ENCODE measurements at places on chromosomes 4 and X.

GRCh38 chr4:104524591-104524990 lies 29.9 kb upstream of the CXXC4 start:
- no peak for DNase-seq

DNA sequence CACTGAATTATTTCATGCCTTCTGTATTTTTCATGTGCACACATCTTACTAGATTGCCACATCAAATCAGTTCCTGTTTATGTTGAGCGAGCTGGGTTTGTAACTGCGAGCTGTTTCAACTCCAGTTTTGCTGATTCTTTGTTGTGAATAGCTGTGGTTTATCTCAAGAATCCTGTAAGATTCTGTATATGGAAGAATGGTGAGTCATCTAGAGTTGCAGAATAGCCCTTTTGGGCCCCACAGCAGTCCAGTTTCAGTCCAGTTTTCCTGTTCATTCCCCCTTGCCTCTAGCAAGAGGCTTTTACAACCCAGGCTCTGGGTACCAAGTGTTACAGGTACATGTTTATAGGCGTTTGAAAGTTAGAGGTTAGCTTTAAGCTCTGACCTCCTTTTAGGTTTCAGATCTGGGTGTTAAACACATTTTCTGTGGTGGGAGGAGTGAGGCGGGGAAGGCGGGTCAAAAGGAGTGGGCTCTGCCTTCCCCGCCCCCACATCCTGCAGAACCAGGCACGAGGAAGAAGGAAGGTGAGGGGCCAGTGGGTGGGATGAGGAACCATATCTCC lies 32.7 kb downstream of the TBC1D14 start:
- peak; percentile 25 for DNase-seq

DNA sequence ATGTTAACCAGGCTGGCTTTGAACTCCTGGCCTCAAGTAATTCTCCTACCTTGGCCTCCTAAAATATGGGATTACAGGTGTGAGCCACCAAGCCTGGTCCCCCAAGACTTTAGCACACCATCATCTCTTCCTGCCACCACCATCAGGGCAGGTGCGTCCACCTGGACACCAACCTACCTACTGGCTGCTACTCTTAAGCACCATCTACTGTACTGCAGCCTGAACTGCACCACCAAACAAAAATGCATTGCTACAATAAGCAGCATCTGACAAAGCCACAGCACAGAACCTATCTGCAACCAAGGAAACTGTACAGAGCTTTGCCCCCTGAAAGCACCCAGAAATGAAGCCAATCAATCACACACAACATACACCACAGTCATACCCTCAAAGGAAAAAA lies 139.7 kb downstream of the EFHC2 start:
- DNase-seq, result no peak

- no peak for DNase-seq
Observed at GRCh38 chr4:153107246-153107645, 97.0 kb upstream of the TRIM2 start.

GRCh38 chr4:3779509-3779908 lies 13.3 kb downstream of the ADRA2C start:
- DNase-seq, result no peak

DNA sequence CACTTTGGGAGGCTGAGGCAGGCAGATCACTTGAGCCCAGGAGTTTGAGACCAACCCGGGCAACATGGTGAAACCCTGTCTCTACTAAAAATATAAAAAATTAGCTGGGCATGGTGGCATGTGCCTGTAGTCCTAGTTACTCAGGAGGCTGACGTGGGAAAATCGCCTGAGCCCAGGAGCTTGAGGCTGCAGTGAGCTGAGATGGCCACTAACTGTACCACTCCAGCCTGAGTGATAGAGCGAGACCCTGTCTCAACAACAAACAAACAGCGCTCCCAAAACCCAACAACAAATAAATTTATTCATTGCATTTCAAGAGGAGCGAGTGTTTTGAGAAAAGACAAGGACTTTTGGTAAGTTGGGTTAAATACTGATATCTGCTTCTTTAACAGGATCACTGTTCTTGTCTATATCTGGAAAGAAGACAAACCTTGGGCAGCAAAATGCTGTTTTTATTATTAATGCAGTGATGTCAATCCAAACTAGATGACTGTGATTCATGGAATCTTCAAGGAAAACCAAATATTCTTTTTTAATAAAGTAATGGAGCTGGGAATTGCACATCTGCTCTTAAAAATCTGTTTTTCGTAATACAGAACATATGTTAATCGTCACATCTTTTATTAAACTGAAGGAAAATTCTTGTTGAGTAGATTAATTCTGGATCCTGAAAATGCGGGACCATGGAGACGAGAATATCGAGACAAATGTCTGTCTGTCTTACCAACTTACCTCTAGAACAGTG lies 90.8 kb upstream of the LIMCH1 start:
- no peak for DNase-seq

DNA sequence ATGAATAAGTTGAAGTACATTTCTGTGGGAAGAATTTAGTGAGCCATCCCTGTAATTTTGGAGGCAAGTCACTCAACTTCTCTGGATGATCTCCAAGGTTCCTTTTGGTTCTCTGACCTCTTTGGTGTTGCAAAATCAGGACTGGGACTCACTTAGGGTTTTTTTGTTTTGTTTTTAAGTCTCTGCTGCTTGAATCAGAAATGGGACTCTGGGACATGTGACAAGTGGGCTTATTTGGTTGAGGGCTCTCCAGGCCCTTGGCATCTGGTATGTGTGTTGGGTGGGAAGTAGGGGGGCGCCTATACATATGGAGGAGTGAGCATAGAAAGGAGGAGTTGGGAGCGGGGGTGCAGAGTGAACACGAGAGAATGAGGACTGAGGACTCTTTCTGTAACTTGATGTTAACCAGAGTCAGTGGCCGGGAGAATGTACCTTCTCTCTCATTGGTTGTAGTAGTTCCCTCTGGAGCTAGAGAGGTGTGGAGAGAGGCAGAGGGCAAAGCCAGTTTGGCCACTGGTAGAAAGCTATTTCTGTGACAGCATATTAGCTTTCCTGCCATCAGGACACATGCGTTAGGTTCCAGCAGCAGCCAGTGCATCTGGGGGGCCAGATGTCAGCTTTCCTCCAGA lies 1.9 kb downstream of the ARHGAP10 start:
- no peak for DNase-seq

GRCh38 chr4:109385260-109385659 lies 48.4 kb upstream of the SEC24B start:
- DNase-seq, result no peak
